ENCODE measurements at places on chromosomes 13 and 19.

- no peaks in the 10 kb centered on the region for H3K27me3 ChIP-seq
- H3K4me1 ChIP-seq: no peaks in the 10 kb centered on the region
- H3K27ac ChIP-seq: no peak overlapping the region
- no peaks in the 10 kb centered on the region for H3K36me3 ChIP-seq
Observed at GRCh38 chr19:13946414-13946813, 5.9 kb upstream of the DCAF15 start.

GRCh38 chr19:54790711-54791110 is 12.7 kb upstream of the KIR2DL4 start:
- H3K36me3 ChIP-seq: peaks cover 69% of the 10 kb centered on the region
- peaks cover 9% of the 10 kb centered on the region for H3K27me3 ChIP-seq
- no peak for DNase-seq
- H3K4me3 ChIP-seq: no peak overlapping the region
- H3K4me1 ChIP-seq: no peaks in the 10 kb centered on the region

- peak; percentile 92 for DNase-seq
- H3K4me3 ChIP-seq: peak overlapping the region; percentile 44
- peaks cover 4% of the 10 kb centered on the region for H3K4me1 ChIP-seq
- H3K27ac ChIP-seq: no peak overlapping the region
Observed at GRCh38 chr19:38769635-38770211, 3.6 kb downstream of the LGALS7 start.

GRCh38 chr19:48346191-48346590 is 17.5 kb downstream of the TMEM143 start:
- no peaks in the 10 kb centered on the region for H3K27me3 ChIP-seq
- no peak overlapping the region for H3K4me3 ChIP-seq
- no peaks in the 10 kb centered on the region for H3K36me3 ChIP-seq
- DNase-seq: no peak
- H3K27ac ChIP-seq: no peak overlapping the region
